ENCODE measurements at places on chromosomes 2 and 18. TPM values are rescaled to one million over a fixed set of nuclear protein-coding genes. Genes with fewer than 3 reads are reported as not detected.
A peak's percentile ranks its signal among the peaks of the same experiment; 100 is the strongest.

Gene CENPO
- polyA plus RNA-seq: 22.7 TPM

DNA sequence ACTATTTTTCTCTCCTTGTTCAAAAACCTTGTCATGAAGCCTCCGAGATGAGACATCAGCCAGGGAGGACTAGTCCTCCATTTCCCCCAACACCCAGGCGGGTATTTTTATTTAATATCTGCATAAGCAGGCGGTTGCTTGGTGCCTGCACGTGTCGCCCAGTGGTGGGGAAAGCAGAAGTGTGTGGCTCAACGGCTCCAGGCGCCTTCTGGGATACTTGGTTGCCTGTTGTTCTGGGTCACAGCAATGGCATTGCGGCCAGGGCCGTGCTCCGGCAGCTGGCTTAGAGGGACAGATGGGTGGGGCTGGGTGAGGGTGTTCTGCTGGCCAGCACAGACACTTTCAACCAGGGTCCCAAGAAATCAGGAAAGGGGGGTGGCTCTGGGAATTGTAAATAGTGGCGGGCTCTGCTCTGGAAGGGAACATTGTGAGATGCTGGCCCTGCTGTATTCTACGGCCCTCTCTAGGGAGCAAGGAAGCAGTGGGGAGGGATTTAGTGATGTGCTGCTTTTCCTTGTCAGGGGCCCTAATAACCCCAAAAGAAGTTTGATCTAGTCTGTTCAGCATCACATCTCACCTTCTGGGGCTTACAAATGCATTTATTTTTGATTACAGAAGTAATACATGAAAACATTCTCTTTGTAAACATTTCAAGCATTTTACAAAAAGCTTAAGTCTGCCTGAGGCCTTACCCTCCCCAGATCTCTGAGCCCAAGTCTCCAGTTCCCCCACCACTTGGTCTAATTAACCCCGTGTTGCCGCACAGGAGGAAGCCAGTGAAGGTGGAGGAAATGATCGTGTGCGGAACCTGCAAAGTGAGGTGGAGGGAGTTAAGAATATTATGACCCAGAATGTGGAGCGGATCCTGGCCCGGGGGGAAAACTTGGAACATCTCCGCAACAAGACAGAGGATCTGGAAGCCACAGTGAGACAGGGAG lies 1.1 kb downstream of the VAMP8 start:
- DNase-seq: no peak

GRCh38 chr18:6811816-6812215 lies 82.3 kb downstream of the ARHGAP28 start:
- DNase-seq: no peak

GRCh38 chr2:240795916-240796510 lies 24.0 kb downstream of the KIF1A start:
- no peak for DNase-seq

DNA sequence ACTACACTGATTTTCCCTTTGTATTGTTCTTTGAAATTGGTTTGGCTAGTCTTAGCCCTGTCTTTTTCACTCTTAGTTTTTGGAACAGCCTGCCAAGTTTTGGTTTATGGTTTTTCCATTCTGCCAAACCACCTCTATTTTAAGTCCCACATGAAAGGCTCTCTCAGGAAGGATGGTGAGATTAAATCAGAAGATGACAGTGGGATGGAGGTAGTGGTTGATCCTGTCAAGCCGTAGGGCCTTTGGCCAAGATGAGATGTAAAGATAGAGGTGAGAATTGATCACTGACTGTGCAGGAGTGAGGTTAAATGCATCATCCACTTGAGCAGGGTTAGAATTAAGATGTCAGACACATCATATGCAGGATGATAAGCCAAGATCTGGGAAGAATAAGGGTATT lies 948.5 kb downstream of the SLC4A3 start:
- DNase-seq: no peak

Gene CYRIA
- polyA plus RNA-seq: 14.8 TPM

Gene PROM2
- polyA plus RNA-seq: 14.6 TPM

GRCh38 chr18:59788791-59789106 lies 91.5 kb upstream of the CCBE1 start:
- DNase-seq: no peak

GRCh38 chr2:200617156-200618053 lies 31.6 kb downstream of the AOX1 start:
- peak; percentile 68 for DNase-seq

Gene FIGN
- 7.3 TPM for polyA plus RNA-seq

- DNase-seq: no peak
These were observed 76.2 kb upstream of the EFEMP1 start for GRCh38 chr2:55999790-56000189.

Gene CYS1
- polyA plus RNA-seq: 14.1 TPM
